ENCODE measurements at places on chromosomes 13 and 19. TPM values are rescaled to one million over a fixed set of nuclear protein-coding genes. Genes with fewer than 3 reads are reported as not detected.

DNA sequence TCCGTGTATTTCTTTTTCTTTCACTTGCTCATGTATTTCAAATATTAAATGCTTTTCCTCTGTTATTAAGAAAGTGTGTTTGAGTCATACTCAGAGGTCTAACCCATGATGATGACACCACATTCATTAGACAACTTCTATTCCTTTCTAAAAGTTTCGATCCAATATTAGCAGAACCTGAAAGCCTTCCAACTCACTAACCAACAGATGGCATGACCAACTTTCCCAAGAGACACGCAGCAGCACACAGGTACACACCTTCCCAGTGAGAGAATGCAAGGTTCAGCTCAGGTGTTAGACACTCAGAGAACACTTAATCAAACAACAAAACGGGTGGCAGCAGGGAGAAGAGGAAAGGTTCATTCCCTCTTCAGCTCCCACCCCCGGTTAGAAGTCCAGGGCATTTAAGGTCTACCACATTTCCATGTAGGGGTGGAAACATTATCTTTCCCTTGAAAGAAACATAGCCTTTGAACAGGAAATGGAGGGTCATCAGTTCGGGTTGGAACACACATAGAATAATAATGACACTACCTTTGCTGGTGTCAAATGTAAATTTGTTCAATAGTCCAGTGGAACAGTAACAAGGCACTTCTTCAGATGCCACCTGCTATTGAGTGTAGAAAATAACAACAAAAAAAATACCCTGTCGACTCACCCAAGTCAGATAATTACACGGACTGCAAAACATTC lies 404.2 kb downstream of the COG6 start:
- no peak for DNase-seq

DNA sequence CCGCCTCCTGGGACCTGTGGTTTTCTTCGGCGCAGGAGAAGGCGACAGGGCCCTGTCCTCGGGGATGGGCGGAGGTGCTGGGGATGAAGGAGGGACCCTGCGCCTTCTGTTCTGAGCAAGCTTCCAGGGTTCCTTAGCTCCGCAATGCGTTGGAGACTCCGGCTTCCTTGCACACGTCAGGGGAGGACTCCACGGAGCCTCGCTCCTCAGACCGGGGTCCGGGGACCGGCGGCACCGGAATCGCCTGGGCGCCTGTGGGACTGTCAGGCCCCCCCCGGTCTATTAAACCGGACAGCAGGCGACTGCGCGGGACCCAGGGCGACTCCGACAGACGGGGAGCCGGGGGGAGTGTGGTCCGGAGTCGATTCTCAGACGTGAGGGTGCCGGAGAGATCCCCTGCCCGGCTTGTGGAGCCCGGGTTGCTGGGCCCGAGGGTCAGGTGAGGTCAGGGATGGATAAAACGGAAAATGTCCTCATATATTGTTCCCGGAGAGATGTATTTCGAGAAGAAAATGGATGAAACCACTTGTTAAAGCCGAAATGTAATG lies 227.4 kb downstream of the TEX29 start:
- no peak for DNase-seq

DNA sequence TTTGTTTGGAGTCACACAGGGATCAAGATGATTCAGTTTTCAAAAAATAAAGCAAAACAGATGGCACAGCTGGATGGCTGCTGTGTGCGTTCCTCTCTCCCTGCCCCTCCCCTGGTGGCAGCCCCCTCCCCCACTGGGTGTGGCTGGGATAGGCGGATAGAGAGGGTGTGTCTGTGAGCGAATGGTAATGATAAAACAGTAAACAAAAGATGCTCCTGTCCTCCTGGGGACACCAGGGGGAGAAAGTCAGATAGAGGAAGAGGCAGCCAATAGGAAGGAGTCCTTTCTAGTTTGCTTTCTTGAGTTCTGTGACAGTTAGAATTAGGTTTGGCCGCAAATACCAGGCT lies 6.5 kb downstream of the TMEM255B start:
- peak; percentile 17 for DNase-seq

The TMEM190 gene
- not detected for polyA plus RNA-seq
